Fibroblast of upper back skin (primary cell): ENCODE measurements at places on chromosomes 5 and 9.

DNA sequence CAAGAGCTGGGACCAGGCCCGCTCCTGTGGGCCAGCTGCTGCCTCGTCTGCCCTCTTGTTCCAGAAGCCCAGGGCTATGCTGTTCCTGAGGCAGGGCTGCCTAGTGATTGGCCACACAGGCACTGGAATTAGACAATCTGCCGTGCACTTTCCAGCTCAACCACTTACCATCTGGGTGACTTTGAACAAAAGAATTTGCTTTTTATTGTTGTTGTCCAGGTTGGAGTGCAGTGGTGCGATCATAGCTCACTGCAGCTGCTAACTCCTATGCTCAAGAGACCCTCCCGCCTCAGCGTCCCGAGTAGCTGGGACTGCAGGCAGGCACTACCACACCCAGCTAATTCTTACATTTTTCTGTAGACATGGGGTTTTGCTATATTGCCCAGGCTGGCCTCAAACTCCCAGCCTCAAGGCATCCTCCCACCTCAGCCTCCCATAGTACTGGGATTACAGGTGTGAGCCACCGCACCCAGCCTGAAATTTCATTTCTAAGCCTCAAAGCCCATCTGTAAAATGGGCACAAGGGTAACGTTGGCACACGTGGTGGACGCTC is 1.2 kb upstream of the NEK6 start:
- peak; percentile 89 for DNase-seq

DNA sequence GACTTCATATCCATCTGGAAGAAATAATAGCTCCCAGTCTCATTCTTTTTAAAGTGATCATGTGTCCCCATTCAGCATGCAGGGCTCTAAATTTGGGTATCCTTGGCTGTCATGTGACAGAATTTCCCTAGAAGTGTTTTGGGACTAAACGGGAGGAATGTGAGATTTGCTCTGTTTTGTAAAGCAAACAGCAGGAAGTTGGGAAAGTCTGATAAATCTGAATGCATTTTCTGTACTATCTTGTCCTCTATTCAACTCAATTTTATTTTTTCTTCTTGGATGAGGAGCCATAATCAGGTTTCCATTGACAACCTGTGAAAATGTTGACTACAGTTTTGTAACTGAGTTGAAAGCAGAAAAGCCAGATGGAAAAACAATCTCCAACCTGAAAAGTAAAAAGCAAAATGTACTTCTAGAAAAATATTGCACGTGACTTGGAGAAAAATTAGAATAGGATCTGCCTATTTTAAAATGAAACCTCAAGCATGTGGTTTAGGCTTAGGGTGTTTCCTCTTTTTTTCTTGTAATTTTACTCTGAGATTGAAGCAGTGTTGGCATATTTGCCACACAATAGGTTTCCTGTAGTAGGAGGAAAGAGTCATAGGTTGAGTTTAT is 76.2 kb upstream of the IL6ST start:
- no peak for DNase-seq

DNA sequence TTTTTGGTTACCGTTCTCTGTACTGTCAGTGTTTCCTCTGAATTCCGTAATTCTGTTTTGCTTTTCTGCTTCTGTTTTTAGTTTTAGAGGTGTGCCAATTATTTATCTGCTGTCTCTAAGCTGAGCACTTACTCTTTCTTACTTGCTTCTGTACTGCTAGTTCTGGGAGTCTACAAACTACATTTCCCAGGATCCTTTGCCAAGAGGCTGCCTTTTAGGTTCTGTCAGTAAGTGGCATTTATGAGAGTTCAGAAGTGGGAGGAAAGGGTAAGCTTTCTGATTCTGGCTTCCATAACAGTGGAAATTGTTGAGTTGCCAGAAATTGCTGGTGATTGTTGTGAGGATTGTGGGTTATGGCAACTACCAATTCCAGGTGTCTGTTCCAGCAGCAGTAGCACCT is 102.4 kb downstream of the OSTF1 start:
- no peak for DNase-seq

DNA sequence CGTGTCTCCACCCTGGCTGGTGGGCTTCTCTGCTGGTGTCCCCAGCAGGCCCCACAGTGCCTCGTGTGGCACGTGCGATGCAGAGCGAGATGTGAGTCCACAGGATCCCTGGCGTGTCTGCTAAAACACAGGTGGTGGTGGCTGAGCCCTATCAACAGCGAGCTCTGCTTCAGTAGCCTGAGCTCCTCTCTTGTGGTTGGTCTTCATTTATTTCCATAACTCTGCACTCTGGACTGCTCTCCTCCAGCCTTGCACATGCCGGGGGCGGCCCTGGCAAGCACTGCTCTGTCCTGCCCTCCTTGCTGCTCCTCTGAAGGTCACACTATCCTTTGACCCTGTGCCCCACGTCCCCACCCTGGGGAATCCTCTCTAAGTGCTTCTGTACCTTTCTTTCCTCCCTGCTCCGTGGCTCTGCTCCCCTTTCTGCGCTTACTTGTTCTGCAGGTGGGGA is 59.2 kb downstream of the NSUN2 start:
- DNase-seq = no peak
